ENCODE measurements at places on chromosomes 6 and 20. TPM values are rescaled to one million over a fixed set of nuclear protein-coding genes. Genes with fewer than 3 reads are reported as not detected.

The POLR3F gene
- 6.6 TPM for total RNA-seq

The MRAP2 gene
- total RNA-seq: 9.0 TPM

The HLA-DMB gene
- 22.8 TPM for total RNA-seq

DNA sequence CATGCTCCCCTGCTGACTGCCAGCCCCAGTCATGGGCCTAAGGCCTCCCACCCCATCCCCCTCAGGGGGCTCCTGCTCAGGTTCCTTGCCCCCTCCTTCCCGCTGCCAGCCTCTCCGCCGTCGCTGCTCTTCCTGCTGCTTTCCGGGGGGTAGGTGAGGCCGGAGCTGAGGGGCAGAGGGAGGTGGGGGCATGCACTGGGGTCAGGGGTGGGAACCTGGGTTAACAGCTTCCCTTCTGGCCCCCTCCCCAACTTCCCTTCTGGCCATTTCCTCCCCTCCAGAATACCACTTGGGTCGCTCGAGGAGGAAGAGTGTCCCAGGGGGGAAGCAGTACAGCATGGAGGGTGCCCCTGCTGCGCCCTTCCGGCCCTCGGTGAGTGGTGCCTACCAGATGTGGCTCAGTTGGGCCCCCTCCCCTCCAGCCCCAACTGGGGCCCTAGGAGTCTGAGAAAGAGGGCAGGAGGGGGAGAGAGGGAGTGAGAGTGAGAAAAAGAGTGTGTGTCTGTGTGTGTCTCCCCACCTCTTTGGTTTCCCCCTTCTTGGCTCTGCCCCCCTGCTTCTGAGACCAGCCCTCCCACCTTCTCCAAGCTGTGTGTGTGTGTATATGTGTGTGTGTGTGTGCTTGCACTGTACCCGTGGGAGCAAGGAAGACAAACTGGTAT, 12.1 kb downstream of the SYNGAP1 start:
- DNase-seq: no peak

- DNase-seq: no peak
Measured at GRCh38 chr6:5271926-5272325, 10.6 kb downstream of the FARS2 start.

DNA sequence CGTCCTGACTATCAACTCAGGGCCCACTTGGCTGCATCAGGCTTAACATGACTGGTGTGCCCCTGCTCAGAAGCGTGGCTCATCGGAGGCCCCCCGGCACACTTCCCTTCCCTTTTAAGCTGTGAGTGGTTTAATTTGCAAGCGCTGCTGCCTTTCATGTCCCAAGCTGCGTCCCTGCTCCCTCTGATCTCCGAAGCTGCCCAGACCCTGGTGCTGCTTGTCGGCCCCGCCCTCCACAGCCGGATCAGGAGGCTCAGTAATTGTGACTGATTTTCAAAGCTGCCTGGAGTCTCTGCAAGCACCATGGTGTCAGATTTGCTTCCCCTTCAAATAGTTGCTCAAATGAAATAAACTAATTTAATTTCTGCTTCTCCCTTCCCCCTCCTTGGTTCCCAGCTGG, 71.1 kb downstream of the CDH22 start:
- DNase-seq: no peak

GRCh38 chr6:155248008-155249001, 15.5 kb upstream of the CLDN20 start:
- no peak for DNase-seq

DNA sequence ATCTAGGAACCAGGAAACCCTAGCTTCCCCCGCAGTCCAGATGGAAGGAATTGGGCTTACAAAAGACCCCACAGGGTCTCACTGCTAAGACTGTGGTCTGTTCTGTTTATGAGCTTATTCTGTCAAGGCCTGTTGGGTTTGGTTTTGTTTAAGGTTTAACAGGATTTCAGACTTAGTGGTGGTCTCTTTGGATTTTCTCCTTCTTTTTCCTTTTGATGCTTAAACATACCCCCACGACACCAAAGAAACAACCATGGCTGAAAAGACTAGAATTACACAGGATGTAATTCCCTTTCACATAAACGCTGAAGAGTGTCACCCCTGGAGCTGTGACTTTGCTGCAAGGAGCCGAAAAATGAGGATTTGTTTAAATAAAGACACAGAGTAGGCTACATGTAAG, 408.6 kb downstream of the PREX1 start:
- DNase-seq: no peak
